Fibroblast of gingiva (primary cell): ENCODE measurements at places on chromosomes 6 and 20.
A peak's percentile ranks its signal among the peaks of the same experiment; 100 is the strongest.

GRCh38 chr6:23424584-23424983 lies 701.4 kb upstream of the NRSN1 start:
- DNase-seq = no peak

- no peak for DNase-seq
Observed at GRCh38 chr6:1545654-1546053, 64.1 kb upstream of the FOXC1 start.

DNA sequence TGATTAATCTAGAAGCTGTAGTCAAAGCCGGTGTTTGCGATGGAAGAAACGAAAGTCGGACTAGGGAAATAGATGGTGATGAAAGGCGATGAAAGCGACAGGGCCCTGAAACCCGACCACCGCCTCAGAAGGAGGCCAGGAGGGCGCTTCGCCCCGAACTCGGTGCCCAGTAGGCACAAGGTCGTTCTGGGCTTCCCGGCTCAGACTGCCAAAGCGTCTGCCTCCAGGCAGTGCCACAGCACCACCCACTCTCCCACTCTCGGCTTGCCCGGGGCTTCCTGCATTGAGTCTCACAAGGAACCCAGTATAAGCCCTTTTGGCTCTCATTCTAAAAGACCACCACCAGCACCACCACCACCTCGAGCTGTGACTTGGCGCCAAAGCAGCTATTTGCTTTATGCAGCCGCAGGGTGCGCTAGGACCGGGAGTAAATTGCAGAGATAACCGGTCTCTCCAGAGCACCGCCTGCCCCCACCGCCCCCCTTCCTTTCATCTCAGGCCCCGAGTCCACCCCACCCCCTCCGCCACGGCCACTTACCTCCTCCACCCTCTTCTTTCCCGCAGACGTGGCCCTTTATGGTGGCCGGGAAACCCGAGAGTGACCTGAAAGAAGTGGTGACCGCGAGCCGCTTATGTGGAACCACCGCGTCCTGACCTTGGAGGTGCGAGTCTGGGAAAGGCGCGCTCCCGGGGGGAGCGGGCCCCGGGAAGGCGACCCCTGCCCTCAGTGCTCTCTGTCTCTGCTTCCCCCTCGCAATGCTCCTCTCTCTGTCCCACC lies 2.4 kb downstream of the TCF21 start:
- DNase-seq = peak; percentile 15

- DNase-seq = no peak
Observed at GRCh38 chr6:38997128-38997761, 51.3 kb upstream of the GLP1R start.

DNA sequence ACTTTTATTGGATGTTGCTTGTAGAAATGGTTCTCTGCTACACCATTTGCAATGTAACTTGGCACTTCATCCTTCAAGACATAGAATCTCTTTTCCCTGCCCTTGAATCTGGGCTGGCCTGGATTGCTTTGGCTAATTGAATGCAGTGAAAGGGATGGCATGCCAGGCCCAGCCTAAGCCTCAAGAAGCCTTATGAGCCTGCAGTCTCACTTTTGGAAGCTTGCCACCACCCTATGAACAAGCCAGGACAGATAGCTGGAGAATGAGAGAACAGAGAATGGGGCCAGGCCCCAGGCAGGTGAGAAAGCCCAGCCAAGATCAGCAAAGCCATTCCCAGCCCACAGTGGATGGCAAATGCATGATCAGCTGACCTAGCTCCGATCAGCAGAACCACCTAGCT lies 350.7 kb upstream of the RNF24 start:
- peak; percentile 12 for DNase-seq

DNA sequence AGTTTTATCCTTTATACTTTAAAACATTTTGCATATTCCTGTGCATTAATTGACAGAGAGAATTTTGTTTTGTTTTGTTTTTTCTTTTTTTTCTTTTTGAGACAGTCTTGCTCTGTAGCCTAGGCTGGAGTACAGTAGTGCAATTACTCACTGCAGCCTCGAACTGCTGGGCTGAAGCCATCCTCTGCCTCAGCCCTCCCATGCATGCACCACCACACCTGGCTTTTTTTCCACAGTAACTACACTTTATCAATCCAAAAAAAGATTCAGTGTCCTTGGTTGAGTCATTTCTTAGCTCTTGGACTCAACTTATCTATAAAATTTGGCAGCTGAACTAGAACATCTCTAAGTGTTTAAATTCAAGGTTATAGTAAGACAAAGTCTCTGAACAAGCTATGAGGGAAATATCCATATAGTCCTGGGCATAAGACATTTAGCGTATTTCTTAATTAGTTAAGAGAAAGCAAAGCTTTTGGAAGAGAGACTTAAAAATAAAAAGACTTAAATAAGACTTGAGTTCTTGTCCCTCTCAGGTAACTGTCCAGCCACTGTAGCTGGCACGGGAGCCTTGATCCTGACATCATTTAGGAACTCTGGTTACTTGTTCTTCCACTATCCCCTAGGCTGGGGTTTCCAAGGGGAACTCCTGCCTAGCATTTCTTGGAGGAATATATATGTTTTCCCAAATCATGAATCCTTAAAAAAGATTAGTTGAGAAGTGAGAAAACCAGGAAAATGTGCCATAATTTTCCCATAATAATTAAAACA lies 300.1 kb downstream of the HACE1 start:
- DNase-seq = no peak

GRCh38 chr6:156315146-156315545 lies 462.0 kb upstream of the ARID1B start:
- no peak for DNase-seq

GRCh38 chr6:111399626-111400025 lies 83.4 kb downstream of the REV3L start:
- DNase-seq = no peak
